ENCODE measurements at places on chromosomes 12 and 14.

DNA sequence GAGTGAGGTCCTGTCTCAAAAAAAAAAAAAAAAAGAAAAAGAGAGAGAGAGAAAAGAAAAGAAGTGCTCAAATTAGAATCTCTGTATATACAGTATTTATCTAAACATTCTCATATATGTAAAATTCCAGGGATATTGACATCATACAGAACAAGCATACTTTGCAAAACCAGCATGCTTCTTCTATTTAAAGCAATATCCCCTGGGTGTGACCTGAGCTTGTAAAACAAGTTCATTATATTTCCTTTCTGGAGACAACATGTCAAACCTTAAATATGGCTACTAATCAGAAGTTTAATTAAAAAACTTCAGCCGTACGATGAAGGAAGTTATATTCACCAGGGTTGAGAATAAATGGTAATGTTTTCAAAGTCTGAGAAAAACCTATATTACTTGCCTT is 175.8 kb upstream of the HMGA2 start:
- H3K4me1 ChIP-seq: peaks cover 5% of the 10 kb centered on the region
- DNase-seq: no peak
- H3K36me3 ChIP-seq: no peaks in the 10 kb centered on the region
- H3K4me3 ChIP-seq: no peak overlapping the region
- H3K27ac ChIP-seq: no peak overlapping the region

GRCh38 chr12:64178122-64178521 is 44.0 kb downstream of the KICS2 start:
- no peak overlapping the region for H3K4me3 ChIP-seq
- H3K36me3 ChIP-seq: no peaks in the 10 kb centered on the region
- H3K27ac ChIP-seq: no peak overlapping the region
- H3K4me1 ChIP-seq: peaks cover 11% of the 10 kb centered on the region
- DNase-seq: no peak

GRCh38 chr12:127272864-127273263 is 994.1 kb upstream of the TMEM132C start:
- no peaks in the 10 kb centered on the region for H3K36me3 ChIP-seq
- peaks cover 25% of the 10 kb centered on the region for H3K27me3 ChIP-seq
- H3K4me1 ChIP-seq: no peaks in the 10 kb centered on the region
- H3K4me3 ChIP-seq: no peak overlapping the region

DNA sequence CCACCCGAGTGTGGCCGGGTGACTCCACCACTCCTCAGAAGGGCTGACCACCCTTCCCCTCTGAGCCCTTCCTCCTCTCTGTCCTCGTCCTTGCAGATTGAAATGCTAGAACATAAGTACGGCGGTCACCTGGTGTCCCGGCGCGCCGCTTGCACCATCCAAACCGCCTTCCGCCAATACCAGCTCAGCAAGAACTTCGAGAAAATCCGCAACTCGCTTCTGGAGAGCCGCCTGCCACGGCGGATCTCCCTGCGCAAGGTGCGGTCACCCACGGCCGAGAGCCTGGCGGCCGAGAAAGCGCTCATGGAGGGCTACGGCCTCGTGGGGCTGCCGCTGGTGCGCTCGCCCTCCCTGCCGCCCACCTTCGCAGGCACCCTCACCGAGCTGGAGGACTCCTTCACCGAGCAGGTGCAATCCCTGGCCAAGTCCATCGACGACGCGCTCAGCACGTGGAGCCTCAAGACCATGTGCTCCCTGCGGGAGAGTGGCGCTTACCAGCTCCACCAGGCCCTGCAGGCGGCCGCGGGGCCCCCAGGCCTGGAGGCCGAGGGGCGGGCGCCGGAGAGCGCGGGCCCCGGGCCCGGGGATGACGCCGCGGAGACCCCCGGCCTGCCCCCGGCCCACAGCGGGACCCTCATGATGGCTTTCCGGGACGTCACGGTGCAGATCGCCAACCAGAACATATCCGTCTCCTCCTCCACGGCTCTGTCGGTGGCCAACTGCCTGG is 71.8 kb downstream of the IQSEC3 start:
- no peak for DNase-seq
- peaks cover 40% of the 10 kb centered on the region for H3K4me1 ChIP-seq
- peaks cover 21% of the 10 kb centered on the region for H3K27me3 ChIP-seq
- H3K4me3 ChIP-seq: no peak overlapping the region
- no peaks in the 10 kb centered on the region for H3K36me3 ChIP-seq

DNA sequence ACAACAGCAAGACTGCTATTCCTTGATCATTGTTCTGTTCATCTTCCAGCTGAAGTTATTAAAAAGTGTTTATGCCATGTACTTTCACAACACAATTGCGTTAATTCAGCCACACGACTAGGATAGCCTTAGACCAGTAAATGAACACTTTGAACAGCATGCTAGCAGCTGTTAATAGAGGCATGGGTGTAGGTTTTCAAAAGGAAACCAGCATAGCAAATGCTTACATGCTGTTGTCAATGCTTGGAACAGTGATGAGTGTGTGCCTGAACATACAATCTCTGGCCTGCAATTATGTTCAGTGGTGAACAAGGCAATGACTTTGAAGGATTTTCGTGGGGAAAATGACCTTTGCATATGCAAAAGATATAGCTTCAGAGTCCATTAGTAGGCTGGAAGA is 127.4 kb upstream of the RBM19 start:
- H3K36me3 ChIP-seq: no peaks in the 10 kb centered on the region
- H3K27me3 ChIP-seq: peaks cover 58% of the 10 kb centered on the region
- H3K27ac ChIP-seq: no peak overlapping the region
- H3K4me1 ChIP-seq: no peaks in the 10 kb centered on the region
- no peak for DNase-seq

- no peaks in the 10 kb centered on the region for H3K36me3 ChIP-seq
- H3K27ac ChIP-seq: peak overlapping the region; percentile 69
- no peak for DNase-seq
- H3K4me1 ChIP-seq: peaks cover 41% of the 10 kb centered on the region
- no peaks in the 10 kb centered on the region for H3K27me3 ChIP-seq
Observed at GRCh38 chr12:6790496-6791150, 1.3 kb downstream of the CD4 start.
